ENCODE measurements at places on chromosomes 5 and 9.
A peak's percentile ranks its signal among the peaks of the same experiment; 100 is the strongest.

- DNase-seq: no peak
These were observed 39.3 kb downstream of the DUSP1 start for GRCh38 chr5:172731680-172732074.

DNA sequence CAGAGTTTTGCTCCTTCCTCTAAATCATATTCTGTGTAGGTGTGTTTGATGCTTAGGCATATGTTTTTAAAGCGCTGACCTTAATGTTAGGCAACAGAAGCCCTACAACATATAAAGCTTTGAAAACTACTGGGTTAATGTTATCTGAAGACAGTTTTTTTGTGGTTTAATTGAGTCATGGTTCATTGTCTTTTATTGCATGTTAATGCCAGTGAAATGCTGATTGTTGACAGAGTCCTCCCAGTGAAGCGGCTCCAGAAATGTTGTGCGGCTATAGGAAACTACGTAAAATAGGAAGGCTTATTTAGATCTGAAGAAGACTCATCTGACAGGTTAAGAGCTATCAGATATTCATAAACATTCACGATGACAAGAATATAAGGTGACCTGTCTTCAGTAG, 424.6 kb downstream of the CCDC171 start:
- DNase-seq: no peak

DNA sequence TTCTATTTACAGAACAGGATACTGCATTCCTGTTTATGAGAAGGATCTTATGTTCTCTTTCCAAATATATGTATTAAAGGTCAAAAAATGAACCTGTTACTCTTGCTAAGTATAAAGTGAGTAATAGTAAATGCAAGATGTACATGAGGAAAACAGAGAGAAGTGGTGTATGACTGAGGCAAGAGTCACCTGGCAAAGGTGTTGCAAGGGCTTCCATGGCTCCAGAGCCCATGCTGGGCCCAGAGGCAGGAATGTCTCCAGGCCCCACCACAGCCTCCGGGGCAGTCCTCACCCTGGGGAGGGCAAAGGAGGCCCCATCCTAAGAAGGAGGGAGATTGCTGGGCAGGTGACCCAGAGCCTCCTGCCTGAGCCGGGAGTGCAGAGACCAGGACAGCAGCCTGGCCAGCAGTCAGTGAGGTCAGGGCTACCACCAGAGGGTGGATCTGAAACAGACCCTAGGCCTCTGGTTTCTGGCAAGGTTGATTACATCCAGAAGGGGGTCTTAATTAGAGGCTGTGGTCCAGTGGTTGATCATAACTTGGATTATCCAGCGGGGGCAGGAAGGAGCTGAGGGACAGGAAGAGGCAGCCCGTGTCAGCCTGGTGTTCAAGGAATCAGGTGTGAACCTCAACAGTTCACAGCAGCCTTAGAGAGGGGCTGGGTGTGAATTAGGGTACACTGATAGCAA, 57.3 kb upstream of the CPLX2 start:
- DNase-seq: no peak

DNA sequence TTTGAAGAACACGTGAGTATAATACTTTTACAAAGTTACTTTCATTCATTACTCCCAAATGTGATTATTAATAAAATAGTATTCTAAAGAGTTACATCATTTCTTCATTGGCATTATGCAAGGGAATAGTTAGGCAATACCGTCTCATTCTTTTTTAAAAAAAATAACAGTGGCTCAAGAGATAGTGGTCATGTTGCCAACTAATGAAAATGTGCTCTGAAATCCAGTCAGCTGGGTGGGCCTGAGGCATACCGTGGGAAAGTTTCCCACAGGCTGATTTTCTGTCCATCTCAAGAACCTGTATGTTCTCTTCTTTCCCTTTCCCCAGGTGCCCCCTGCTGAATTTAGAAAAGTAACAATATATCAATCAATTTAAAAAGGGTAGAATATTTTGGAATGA, 40.8 kb upstream of the ROPN1L start:
- no peak for DNase-seq

DNA sequence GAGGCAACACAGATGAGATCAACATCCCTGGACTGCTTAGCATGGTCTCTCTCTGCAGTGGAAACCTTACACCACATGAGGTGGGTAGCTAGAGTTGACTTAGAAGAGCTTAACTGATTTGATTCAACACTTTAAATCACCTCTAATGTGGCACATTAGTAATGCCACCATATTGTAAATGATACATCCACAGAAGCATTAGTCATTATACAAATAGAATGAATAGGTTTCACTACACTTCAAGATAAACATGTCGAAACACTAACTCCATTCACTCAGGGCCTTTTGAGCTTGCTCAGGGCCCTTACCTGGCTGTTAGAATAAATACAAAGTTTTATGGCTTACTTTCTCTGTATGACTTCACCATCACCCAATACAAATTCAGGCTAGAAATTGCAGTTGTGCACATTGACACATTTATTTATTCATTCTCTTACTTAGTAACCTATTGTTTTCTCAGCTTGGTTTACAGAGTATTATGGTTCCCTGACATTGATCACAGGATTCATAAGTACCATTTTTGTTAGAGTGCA, 9.3 kb upstream of the SMAD5 start:
- no peak for DNase-seq

DNA sequence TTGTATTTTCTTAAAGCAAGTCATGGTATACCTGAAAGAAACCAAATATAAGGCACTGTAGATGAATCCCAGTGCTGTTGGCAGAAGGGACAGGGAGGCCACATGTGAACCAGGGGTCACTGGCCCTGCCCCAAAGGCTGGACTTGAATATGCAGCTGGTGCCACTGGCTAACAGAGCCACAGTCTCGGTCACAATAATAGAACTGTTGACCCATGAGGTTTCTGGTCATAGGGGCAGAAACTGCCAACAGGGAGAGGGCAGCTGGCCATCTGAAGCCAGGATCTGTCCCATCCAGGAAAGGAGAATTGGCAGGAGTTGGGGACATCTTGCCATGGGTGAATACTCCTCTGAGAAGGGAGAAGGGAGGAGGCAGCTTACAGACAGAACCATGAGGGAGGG, 31.9 kb downstream of the PALM2AKAP2 start:
- DNase-seq: no peak

GRCh38 chr9:125797930-125798329, 50.8 kb downstream of the PBX3 start:
- no peak for DNase-seq

- no peak for DNase-seq
These were observed 25.6 kb downstream of the TGFBI start for GRCh38 chr5:136054142-136055019.

DNA sequence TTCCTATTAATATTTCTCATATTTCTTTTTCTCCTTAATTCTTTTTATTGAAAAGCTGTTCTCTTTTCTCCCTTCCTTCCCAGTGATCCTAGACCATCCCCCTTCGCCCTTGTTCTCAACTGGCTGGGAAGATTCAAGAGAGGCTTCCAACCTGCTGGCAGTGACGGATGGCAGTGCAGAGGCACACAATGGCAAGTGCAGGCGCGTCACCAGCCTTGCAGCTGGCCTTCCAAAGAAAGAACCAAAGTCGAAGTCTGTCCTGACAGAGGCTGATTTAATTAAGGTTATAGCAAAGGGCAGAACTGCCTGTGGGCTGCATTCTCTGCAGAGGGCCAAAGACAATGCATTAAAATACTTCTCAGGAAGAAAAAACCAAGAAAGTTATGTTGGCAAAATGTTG, 7.4 kb downstream of the CEMIP2 start:
- DNase-seq: no peak

- peak; percentile 35 for DNase-seq
These were observed 3.7 kb downstream of the SIL1 start for GRCh38 chr5:139194486-139194885.

DNA sequence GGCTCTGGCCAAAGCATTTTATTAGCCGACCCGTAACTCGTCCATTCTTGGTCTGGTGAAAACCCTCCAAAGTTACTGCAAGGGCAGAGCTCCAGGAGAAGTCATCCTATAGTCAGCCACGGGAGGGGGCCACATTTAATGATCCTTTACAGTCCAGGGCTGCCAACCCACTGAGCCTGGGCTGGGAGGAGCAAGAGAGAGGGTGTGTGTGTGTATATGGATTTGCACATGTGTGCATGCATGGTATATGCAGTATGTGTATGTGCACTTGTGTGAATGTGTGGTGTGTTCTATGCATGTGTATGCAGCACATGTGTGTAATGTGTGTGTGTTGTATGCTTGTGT, 4.2 kb upstream of the RASGEF1C start:
- no peak for DNase-seq

GRCh38 chr5:181217803-181218062, 5.3 kb upstream of the TRIM41 start:
- no peak for DNase-seq

GRCh38 chr5:36722900-36723299, 116.5 kb downstream of the SLC1A3 start:
- DNase-seq: no peak

DNA sequence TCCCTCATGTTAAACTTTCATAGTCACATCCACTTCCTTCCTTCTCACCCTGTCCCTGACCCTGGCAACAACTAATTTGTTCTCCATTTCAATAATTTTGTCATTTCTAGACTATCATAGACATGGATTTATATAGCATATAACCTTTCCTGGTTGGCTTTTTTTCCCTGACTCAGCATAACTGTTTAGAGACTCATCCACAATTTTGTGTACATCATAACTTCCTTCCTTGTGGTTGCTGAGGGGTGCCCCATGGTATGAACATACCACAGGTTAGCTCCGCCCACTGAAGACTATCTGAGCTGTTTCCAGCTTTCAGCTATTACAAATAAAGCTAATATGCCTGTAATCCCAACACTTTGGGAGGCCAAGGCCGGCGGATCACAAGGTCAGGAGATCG, 137.3 kb downstream of the PHF2 start:
- DNase-seq: no peak

DNA sequence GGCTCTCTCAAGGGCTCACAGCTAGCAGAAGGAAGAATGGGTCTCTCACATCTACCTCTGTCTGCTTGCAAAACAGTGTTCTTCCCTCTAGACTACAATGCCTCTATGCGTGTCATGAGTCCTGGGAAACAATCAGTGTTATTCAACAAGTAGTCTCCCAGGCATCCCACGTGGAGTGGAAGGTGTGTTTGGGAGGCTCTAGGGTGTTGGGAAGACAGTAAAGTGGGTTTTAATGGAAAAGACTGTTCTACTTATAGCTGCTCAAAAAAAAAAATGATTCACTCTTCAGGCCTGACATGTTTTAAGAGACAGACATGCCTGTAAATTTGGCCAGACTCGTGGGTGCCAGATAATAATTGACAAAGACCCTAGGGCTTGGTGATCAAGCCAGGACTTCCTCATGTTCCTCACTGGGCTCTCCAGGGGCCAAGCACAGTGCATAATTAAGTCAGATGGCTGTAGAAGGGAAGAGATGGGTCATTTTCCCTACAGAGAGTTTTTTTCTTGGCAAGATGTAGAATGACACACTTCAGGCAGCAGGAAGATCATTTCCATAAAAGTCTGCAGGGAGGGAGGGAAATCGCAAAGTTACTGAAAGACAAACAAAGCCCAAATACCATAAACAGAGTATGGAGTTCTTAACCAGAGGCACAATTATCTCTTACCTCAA, 246.4 kb downstream of the ACTL7B start:
- no peak for DNase-seq

DNA sequence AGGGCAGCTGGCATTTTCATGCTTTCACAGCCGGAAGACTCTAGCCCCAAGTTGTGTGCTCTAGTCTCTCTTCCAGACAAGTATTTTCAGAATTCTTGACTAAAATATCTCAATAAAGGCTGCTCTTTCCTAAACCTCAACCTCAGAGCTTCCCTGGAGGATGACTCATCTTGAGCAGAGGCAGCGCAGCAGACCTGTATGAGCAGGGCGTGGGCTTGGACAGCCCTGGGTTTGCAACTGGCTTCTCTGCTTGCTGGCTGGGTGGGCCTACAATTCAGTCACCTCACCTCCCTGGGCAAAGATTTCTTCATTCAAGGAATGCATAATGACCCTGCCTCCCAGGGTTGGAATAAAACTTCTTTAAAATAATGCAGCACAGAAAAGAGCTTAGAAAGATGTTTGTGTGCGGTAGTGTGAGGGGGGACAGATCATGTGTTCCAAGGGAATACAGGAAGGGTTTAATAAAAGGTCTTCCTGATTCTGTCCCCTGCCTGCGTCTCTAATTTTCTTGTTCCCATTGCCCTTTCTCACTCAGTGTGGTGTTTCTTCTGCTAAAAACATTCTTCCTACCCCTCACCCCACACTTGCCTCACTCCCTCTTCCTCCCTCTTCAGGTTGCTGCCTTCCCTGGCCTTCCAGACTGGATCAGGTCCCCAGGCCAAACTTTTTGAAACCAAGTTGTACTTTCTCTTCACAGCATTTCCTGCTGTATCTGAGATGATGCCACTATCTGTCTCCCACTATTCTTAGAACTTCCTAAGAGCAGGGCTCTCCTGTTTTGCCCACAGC, 39.4 kb upstream of the MAP1B start:
- no peak for DNase-seq

DNA sequence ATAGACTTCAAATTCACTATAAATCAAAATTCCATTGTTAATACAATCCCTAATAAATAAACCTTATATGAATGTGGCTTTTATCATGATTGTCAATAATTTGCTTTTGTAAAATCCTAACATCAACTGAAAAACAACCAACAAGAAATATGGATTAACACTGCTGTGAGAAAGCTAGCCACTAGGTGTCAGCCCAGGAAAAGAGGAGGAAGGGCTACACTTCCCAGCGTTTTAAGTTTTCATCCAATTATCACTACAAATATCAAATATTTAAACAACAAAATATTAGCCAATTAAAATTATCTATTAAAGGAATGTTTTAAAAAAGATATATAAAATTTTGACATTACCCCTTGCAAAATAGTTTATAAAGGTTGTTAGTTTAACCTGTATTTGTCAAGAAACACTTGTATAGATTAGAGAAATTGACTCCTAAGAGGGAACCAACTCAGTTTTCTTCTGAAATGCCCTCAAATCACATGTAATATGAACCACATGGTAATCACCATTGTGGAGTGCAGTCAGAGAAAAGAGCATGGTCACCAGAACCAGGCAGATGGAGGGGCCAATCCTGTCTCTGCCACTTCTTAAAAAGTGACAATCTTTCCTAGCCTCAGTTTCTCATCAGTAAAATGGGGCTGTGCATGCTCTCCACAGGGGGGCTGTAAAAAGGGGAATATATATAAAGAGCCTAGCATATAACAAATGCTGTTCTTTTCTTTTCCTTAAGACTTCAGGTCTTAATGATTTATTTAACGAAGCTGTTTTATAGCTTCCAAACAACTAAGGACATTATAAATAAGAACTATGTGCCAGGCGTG, 188.2 kb downstream of the CRB2 start:
- peak; percentile 11 for DNase-seq

- no peak for DNase-seq
These were observed 17.7 kb upstream of the RNF180 start for GRCh38 chr5:64147849-64148441.

DNA sequence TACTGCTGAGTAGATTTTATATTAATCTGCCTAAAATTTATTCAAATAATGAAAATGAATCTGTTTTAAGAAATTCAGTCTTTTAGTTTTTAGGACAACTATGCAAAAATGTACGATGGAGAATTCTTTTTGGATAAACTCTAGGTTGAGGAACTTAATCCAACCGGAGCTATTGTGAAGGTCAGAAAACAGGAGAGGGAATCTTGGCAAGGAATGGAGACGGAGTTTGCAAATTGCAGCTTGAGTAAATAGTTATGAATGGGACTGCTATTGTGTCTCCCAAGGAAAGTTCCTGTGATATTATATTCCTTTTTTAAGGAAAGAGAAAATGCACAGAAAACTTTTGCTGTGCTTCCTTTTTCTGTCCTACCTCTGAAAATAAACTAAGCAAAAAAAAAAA, 67.9 kb downstream of the IQGAP2 start:
- no peak for DNase-seq

All from NCI-H524 treated with DMSO at 0.1 percent for 48 hours (cell line).